Fibroblast of the aortic adventitia (primary cell): ENCODE measurements at places on chromosomes 12 and 14. TPM values are rescaled to one million over a fixed set of nuclear protein-coding genes. Genes with fewer than 3 reads are reported as not detected.

GRCh38 chr14:31265701-31266398, 58.3 kb upstream of the HECTD1 start:
- peak; percentile 80 for DNase-seq

DNA sequence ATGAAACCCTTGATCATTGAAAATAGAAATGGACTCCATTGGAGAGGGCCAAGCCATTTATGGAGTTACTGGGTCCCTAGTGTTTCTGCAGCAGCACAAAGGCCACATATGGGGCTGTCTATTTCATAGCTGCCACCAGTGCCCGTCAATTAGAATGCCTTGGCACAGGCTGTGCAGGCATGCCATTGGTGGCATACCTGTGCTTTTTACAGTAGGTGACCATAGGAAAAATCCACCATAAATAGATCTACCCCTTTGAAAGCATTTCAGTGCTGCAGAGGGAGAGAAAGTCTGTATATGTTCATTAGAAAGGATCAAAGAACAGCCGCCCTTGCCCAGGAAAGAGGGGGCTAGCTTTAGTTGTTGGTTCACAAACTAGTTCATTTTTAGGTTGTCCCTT, 13.1 kb downstream of the MYBPC1 start:
- DNase-seq: no peak

DNA sequence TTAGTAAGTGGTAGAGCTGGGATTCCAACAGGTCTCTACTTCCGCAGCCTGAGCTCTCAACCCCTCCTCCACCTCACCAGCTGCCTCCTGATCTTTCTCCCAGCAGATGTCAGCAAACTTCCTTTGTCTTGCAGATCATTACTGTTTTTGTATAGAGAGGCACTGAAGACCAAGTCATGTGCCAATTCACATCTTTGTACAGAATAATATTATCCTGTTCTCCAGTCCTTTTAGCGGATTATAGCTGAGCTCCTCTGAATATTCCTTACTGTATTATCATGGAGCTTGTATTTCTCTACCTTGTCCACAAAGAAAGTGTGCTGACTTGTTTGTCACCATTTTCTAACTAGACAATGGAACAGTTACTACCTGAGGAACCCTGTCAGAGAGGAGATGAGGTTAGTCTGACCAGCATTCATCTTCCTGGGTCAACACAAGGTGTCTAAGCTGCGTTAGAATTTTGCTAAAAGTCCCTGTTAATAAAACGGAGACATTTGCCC, 142.3 kb upstream of the ARHGAP5 start:
- DNase-seq: peak; percentile 55

DNA sequence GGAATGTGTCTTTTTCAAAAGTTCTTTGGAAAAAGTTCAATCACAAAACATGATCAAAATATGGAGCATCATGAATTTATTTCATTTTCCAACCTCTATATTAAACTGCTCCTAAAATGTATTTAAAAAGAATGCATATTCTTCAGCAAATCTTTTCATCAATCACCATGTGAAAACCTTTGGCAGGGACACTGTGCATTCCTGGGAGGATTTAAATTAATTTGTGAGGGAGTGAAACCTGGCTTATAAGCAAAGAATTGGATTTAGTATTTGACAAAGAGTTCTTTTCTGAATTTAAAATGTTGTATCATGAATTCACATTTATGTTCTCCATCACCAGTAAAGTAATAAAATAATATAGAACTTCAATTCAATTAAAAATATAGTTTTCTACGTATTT, 38.2 kb downstream of the PAWR start:
- DNase-seq: no peak

GRCh38 chr12:55974308-55974730, 441 bp downstream of the RAB5B start:
- DNase-seq: no peak

- DNase-seq: no peak
Measured at GRCh38 chr12:105455261-105455660, 124.8 kb downstream of the C12orf75 start.

DNA sequence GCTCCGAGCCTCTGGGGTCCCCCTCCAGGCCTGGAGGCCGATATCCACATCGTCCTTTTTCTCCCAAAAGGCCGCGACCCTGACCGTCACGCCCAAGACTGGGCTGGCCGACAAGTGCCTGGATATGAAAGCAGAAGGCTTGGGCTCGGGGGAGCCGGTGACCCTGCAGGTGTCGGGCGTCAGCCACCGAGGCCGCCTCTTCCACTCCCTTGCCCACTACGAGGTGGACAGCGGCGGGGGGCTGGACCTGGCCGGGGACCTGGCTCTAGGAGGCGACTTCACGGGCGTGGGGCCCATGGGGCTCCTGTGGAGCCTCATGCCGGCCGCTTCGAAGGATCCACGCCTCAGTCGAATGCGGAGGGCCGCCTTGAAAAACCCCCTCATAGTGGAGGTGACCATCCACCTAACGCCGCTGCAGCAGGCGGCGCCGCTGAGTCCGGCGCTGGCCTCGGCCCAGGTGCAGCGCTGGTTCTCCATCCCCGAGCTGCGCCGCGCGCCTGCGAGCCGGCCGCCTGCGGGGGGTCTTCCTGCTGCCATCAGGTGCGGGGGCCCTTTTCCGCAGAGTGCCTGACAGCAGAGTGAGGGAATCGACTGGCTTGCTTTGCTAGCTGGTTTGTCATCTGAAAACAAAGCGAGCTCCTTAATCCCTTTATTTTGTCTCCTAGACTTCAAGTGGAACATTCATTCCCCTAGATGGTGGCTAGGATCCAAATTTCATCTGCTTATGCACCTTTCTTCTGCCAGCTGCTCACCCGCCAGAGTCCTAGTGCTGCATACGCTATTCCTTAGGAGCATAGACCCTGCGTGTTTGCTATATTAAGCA, 10.6 kb upstream of the DNAL1 start:
- no peak for DNase-seq

- DNase-seq: no peak
Measured at GRCh38 chr14:106318700-106319099, 792.3 kb downstream of the TMEM121 start.

DNA sequence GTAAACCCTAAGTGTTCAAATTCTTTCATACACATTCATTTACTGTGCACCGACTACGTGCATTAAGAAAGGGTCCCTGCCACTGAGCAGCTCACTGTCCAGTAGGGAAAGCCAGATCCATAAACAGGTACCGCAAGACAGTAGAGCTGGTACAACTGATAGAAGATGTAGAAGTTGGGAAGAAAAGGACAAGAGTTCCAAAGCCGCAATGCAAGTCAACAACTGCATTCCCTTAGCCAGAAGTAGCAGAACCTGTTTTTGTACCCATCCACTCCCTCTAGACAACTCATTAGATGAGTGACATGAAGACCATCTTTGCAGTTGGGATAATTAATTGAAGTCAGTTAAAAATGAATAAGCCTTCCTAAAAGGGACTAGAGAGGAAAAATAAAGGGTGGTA, 1.3 kb downstream of the SENP1 start:
- DNase-seq: no peak

DNA sequence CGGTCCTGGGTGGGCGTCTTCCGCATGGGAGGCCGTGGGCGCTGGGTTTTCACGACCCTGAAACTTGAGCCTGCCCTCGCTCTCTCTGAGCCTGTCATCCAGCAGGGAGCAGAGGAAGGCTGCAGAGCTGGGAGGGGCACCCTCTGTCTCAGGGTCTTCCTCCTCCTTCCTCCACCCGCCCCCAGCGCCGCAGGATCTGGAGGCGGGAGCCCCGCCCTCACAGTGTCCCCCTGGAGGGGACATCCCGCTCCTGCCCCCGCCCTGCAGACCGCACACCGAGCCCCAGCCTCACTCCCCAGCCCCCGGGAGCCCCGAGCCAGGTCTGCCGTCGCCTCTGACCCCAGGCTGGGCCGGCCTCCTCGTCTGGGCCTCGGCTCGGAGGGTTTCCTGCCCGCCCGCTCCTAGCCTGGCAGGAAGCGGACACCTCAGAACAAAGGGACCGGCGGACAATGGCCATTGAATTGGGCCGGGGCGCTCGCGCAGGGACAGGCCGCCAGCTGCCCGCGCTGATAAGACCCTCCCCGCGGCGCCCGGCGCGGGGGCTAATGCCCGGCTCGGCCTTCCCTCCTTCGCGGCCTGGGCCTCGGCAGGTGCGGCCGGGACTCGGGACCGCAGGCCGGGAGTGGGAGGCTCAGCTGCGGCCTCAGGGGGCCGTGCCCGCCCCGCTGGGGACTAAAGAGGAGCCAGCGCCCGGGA, 15.3 kb upstream of the NUDT14 start:
- no peak for DNase-seq

- DNase-seq: no peak
Measured at GRCh38 chr14:104315169-104315568, 176.8 kb downstream of the KIF26A start.

- DNase-seq: no peak
Measured at GRCh38 chr12:9961106-9961505, 10.1 kb upstream of the CLEC12A start.

GRCh38 chr12:26226629-26227360, 31.4 kb downstream of the SSPN start:
- no peak for DNase-seq

- no peak for DNase-seq
Measured at GRCh38 chr14:60512126-60512525, 3.2 kb downstream of the SIX6 start.

- no peak for DNase-seq
Measured at GRCh38 chr14:100298551-100299237, 7.5 kb downstream of the SLC25A29 start.

DNA sequence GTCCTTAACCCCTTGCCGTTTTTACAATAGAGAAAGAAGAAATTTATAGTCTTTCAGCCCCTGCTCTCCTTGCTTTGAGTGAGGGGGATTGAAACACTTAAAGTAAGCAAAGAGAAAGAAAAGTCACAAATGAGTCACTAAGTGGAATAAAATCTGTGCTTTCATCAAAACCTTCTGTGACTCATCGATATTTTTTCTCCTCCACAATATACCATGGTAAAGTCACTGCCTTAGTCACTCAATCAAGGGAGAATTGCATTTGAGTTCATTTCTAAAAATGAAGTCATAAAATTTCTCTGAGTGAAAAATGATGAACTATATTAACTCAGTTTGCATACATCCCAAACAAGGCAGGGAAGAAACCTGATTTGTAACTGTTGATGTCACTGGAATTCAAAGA, 470.3 kb downstream of the FOXG1 start:
- peak; percentile 75 for DNase-seq

- peak; percentile 12 for DNase-seq
Measured at GRCh38 chr12:62834406-62834805, 100.5 kb downstream of the PPM1H start.

GRCh38 chr14:101125719-101126651, 222.5 kb upstream of the RTL1 start:
- no peak for DNase-seq

DNA sequence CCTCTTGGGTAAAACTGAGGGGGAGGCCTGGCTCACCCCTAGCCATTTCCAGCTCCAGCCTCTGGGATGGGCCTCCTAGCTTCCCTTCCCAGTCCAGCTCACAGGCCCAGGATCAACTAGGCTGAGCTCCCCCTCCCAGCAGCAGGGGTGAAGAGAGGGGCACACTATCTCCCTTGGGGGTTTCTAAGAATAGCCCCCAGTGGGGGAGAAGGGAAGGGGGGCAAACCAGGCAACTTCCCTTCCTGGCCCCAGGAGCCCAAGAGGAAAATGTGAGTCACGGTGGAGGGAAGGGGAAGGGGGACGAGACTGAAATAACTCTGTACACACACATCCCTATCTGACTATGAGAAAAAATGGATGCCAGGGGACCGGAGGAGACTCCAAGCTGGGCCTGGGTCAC, 9.0 kb downstream of the ADCY6 start:
- peak; percentile 94 for DNase-seq

- no peak for DNase-seq
Measured at GRCh38 chr12:33265900-33266299, 173.7 kb downstream of the SYT10 start.

DNA sequence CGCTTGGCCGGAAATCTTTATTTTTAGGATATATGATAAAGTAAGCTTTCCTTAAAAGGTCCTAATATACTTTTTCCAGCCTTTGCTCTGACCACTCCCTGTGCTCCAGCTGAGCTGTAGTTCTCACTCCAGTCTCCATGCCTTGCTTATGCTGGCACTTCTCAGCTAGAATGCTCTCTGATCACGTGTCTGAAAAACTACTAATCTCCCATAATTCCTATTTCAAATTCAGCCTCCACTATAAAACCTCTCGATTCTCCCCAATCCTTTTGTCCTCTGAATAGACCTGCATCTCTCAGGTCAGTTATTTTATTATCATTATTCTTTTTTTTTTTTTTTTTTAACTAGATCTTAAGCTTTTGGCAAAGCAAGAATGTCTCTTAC, 3.7 kb downstream of the BIN2 start:
- no peak for DNase-seq

DNA sequence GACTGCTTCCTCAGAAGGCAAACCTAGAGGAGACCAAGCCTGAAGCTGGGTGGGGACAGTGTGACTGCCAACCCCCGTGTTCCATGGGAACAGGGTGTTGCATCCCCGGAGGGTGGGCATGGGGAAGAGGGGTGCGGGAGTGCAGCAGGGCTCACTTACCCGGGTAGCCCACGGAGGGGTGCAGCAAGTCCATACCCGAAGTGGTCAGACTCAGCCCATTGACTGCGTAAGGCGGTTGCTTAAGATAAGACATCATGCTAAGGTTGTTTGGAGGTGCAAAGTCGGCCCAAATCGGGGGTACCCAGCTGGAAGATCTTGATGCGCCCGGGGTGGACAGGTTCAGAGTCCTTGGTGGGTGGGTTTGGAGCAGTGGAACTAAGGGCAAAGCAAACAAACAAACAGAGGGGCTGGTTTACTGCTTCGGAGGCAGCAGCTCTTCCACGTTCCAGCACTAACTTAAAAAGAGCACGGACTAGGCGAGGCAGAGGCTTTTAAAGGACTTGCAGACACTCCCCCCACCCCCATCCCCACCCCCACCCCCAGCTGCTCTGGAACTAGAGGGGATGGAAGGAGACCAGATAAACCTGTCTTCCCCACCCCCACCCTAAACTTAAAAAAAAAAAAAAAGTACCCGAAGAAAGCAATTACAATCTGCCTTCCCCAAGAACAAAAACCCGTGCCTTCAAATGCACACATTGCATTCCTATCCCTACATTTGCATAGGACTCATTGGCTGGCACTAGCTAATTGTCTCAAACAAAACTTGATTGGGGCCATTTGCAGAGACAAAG, 4.9 kb downstream of the OTX2 start:
- no peak for DNase-seq

- no peak for DNase-seq
Measured at GRCh38 chr14:21723431-21724045, 49.9 kb upstream of the OR4E1 start.

Gene KCNJ8
- 2.1 and 5.6 TPM in 2 replicates for total RNA-seq

Gene ASB2
- 0.45 and 0.49 TPM in 2 replicates for total RNA-seq

Gene NOVA1
- total RNA-seq: 2.7 and 16.9 TPM in 2 replicates

Gene SLC10A1
- not detected in 2 replicates for total RNA-seq

Gene RNASE11
- not detected in 2 replicates for total RNA-seq

Gene CYP27B1
- total RNA-seq: 0.45 TPM in 1 of 2 replicates, not detected in the other

Gene NTN4
- total RNA-seq: 8.7 and 71.8 TPM in 2 replicates

Gene MIPOL1
- total RNA-seq: 12.5 and 32.1 TPM in 2 replicates

Gene ARG2
- total RNA-seq: 0.74 and 7.0 TPM in 2 replicates

Gene PSEN1
- total RNA-seq: 36.6 and 55.0 TPM in 2 replicates

Gene RNU6-7
- not detected in 2 replicates for total RNA-seq

Gene RNU6-8
- total RNA-seq: not detected in 2 replicates

Gene CMKLR1
- total RNA-seq: 0.54 TPM in 1 of 2 replicates, not detected in the other
